ENCODE measurements at places on chromosomes 12 and 14. TPM values are rescaled to one million over a fixed set of nuclear protein-coding genes. Genes with fewer than 3 reads are reported as not detected.

- no peak for DNase-seq
These were observed 28.2 kb downstream of the NEK9 start for GRCh38 chr14:75098682-75099081.

DNA sequence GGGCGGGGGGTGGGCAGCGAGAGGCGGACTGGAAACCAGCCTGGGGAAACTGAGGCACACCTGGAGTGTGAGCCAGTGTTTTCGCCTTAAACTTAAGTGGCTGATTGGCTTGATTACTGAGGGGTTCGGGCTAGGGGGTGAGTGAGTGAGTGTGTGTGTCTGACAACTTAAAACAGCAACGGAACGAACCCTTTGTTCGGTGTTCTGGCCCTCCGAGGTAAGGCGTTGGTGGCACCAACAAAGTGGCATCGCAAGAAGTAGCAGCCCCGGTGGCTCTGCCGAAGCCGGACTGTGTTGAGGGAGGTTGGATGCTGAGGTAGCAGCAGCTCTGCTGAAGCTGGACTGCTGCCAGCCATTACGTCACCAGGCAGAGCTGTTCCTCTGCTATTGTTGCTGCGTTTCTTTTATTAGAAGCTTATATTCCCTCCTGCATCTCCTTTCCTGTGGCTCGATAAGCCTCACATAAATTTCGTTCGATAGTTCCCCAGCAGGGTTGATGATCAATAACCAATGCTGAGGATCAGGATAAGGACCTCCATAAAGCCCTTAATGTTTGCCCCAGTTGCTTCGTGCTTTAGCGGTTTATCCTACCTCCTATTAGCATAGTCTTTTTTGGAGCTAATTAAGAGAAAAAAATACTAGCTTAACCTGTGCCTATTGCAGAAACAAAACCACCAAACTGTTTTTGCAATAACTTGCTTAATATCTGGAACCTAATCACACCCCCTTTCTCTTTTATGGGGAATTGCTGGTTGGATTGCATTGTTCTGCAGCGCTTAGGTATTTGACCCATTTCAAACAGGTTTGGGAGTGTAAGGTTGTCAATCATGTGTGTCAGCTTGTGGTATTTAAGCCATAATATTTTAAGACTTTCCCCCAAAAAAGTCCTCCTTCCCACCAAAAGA, 1.3 kb downstream of the GPR137C start:
- peak; percentile 94 for DNase-seq

DNA sequence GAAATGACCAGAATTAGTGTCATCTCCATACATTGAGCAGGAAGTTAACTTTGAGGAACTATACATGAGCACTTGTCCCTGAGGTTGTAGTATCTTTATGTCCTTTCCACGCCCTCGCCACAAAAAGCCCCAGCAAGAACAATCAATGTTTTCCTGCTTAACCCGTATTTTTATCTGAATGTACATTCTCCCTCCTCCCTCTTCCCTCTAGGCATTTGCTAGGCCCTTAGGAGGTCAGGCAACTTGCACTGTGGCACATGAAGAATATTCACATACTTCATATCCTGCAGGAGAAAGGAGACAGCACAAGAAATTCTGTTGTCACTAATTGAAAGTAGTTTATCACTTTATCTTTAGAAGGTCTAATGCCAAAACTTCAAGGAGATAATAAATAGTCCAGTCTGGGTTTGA, 18.1 kb upstream of the DUSP6 start:
- DNase-seq = no peak

- DNase-seq = peak; percentile 61
These were observed 148.7 kb downstream of the SMOC1 start for GRCh38 chr14:70027785-70028428.

DNA sequence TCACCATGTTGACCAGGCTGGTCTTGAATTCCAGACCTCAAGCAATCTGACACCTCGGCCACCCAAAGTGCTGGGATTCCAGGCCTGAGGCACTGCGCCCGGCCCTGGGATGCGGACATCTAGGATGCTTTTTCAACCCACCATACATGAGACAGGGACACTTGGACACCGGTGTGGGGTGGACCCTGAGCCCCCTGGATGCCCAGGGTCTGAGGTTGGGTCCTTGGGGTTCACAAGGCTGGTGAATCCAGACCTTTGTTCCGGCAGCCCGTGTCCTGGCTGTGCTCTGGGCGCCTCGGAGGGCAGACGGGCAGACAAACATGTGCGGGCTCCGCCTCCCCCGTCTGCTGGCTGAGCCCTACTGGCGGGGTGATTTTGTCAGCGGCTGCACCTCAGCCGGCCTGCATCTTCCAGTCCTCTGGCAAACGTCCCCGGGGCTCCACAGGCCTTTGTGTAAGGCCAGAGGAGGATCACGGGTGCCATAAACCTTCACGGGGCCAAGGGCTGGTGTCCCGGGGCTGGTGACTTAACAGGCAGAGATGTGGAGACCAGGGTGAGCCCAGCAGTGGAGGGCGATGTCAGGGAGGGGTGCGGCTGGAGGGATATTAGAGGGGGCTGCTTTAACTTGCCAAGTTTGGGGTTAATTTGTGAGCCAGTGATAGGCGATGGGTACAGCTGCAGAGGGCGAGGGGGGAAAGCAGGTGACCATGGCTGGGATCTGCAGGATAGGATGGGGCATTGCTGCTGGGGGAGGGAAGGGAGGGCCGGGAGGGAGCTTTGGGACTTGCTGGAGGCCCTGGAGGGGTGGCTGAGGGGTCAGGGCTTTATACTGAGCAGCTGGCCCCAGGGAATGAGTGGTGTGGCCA, 5.8 kb downstream of the ASPG start:
- DNase-seq = no peak

DNA sequence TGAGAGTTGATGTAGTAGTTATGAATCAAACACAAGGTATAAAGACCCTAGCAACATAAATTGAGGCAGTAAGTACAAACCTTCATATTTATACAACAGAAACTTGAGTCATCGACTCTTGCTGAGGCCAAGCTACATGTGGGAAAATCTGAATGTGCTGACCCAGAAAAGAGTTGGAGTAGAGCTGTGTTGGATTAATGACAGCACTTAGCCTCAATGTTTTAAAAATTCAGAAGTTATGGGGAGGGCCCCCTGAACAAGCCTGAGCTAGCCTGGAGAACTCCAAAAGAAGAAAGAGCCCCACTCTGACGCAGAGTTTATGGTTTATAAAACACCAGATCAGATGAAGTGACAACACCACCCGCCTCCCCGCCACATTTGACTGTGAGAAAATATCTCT, 100.0 kb downstream of the DUSP6 start:
- DNase-seq = no peak

DNA sequence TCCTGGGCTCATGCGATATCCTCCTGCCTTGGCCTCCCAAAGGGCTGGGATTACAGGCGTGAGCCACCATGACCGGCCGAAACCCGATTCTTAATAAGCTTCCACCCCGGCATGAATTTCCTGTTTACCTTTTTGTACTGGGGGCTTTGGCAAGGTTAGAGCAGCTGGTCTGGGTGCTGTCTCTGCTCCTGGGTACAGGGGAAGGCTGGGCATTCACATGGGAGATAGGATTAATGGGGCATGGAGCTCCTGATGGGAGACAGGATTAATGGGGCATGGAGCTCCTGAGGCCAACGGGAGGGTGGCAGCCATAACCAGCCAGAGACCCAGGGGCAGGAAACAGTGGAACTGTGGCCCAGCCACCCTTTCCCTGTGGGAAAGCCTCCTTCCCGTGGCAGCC, 69.5 kb upstream of the DICER1 start:
- DNase-seq = no peak

- no peak for DNase-seq
These were observed 1335.6 kb downstream of the AACS start for GRCh38 chr12:126400831-126401230.

DNA sequence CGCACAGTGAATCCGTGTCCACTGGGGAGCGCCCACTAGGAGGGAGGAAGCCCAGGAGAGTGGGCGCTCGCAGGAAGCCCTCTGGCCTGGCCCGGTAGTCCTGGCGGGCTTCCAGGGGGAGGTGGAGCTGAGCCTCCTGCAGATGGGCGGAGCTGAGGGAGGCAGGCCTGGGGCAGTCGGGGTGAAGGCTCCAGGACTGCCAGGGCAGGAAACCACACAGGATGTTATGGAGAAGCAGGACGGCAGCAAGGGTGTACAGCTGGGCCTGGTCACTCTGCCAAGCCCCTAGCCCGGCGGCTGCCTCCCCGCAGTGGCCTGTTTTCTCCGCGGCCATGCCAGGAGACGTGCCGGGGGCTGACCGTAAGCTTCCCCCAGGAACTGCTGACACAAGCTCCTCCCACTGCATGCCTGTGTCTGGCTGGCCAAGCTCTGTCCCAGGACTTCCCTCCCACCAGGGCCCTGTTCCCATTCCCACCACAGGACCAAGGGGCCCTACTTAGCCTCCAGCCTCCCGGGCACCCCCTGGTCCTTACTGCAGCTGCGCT, 143.4 kb upstream of the C14orf180 start:
- peak; percentile 70 for DNase-seq

- no peak for DNase-seq
These were observed 54.1 kb upstream of the BEGAIN start for GRCh38 chr14:100641274-100641860.

GRCh38 chr12:105610459-105610858, 280.0 kb downstream of the C12orf75 start:
- no peak for DNase-seq

GRCh38 chr14:91829511-91829910, 37.8 kb downstream of the TC2N start:
- DNase-seq = no peak

DNA sequence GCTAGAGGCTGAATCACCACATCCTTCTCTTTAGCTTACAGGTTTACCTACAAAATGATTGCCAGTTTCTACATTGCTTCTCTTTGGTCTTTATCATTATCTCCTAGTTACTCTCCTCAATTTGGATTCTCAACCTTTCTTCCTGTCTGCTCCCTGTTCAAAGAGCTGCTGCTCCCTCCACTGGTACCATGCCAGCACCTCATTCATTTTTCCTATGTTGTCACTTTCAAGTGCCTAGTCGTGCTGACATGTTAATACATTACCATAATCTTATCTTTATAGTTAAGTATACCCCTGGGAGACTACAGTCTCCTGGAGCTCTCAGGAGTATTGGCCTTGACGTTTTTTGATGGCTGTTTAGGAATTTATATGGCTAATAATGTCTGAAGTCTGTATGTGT, 14.2 kb downstream of the FRS2 start:
- DNase-seq = peak; percentile 6

Gene RASSF9
- total RNA-seq = 10.9 TPM

Gene CD163L1
- total RNA-seq = 10.2 TPM

Gene SOX5
- total RNA-seq = not detected

Gene PDE6H
- total RNA-seq = not detected

Gene KLRD1
- 0.20 TPM for total RNA-seq

Gene RASAL1
- not detected for total RNA-seq

Gene CLEC6A
- total RNA-seq = not detected

Gene ISCU
- total RNA-seq = 77.0 TPM

Gene RBM19
- total RNA-seq = 9.4 TPM

Gene NEMP1
- 3.6 TPM for total RNA-seq

Gene PZP
- 0.22 TPM for total RNA-seq
